ENCODE measurements at places on chromosomes 12 and 14.

GRCh38 chr14:68634874-68635595 is 157.8 kb downstream of the ZFP36L1 start:
- DNase-seq: no peak

DNA sequence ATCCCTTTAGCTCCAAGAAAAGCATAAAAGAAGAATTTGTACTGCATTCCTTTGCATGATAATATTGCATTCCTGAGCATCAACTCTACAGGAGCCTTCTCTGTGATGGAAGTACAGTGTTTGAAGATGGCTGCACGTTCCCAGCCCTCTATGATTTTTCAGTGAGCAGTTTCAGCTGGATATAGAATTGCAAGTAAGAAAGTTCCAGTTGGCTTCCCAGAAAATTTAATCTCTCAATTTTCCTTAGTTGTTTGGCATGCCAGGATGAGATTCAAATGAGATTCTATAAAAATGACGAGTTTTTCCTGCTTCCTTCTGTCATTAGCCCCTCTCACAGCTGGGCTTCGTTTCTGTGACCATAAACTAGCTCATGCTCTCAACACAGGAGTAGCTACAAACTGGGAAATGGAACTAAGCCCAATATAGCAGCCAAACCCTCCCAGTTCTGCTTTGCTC is 109.9 kb downstream of the TTC8 start:
- no peak for DNase-seq

- no peak for DNase-seq
These were observed 1011.8 kb downstream of the TMEM121 start for GRCh38 chr14:106538201-106538600.

DNA sequence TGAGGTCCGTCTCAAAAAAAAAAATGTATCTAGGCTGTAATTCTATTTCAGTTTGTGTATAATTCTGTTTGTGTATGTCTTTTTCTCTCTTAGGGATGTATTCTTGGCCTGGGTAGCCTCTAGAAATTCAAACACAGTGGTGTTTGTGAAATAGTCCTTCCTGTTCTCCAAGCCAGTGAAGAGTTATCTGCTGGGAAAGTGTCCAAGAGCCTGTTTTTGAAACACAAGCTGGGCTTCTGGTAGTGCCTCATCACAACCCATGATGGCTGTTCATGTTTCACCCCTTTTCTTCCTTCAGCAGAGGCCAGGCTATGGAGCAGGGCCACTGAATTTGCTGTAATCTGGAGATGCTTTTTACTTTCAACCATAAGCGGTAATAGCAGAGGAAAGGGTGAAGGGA is 14.7 kb downstream of the METTL3 start:
- DNase-seq: no peak

DNA sequence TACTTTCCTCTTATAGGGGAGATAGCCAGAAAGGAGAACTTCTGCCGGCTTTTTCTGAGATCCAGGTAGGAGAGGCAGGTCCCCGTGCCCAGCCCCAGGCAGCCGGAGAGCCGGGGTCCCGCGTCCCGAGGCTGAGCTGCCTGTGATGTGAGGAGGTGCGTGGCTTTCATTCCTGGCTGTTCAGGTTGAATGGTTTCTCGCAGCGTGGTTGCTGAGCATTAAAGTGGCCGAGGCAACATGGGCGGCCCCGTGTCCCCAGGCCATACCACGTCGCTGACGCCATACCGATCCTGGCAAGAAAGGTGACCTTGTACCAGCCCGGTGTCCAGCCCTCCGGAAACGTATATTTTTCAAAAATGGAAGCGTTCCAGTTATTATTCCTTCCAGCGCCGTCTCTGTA is 116.7 kb upstream of the MYL2 start:
- DNase-seq: no peak

GRCh38 chr12:91772411-91772810 is 373.2 kb downstream of the BTG1 start:
- DNase-seq: no peak

- DNase-seq: no peak
These were observed 41.8 kb upstream of the AEBP2 start for GRCh38 chr12:19397534-19397933.

GRCh38 chr14:54189748-54190354 is 207.0 kb upstream of the CDKN3 start:
- DNase-seq: no peak

DNA sequence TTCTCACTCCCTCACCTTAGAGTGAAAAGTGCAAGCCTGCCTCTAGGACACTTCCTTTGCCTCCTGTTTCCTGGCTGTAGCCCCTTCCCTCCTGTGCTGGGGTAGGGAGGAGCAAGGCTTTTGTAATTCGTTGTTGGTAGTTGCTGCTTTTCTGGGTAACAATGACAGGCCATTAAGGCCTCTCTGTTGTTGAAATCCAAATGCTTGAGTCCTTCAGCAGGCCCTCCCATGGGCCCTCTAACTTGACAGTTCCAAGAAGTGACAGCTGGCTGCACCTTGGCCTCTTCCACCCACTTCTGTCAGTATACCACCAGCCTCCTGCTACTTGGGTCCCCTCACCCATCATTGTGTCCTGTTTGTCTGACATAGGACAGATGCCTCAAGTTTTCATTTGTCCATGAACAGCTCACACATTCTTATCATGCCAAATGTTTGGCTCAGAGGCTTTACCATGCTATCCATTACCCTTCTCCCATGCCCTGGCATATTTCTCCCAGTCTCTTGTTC is 103.7 kb upstream of the PDE3A start:
- no peak for DNase-seq

- no peak for DNase-seq
These were observed 72.8 kb downstream of the SLCO1B3 start for GRCh38 chr12:20883288-20883687.

DNA sequence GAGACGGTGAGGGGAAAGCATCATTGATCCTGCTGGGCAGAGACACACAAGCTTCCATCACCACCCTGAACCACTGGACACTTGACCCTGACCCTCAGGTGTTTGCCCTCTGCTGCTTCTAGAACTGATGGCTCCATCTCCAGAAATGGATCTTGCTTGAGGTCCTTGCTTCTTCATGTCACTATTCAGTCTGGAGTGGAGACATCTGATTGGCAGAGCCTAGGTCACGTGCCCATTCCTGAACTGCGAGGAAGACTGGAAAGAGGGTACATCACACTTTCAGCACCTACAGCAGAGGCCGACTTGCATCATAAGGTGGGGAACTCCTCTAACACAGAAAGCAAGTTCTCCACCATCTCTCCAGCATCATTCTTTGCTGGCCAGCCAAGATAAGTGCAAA is 106.7 kb upstream of the COCH start:
- no peak for DNase-seq

DNA sequence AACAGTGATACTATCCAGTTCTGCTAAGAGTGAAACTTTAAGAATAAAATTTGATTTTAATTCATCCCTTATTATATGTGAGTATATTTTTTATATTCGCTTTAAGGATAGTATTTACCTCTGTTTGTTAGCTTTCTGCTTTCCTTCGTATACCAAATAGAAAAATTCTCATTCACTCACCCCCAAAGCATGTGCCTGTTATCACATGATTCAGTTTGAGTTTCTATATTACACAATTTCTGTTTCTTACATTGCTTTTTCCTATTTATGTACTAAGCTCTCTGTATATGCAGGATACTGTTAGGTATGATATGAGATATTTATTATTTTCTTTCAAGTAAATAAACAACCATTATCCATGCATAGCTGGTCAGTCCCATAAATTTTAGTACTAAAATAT is 275.2 kb downstream of the FBXL14 start:
- no peak for DNase-seq

- DNase-seq: peak; percentile 29
These were observed 5.7 kb upstream of the SLC35F4 start for GRCh38 chr14:57871459-57872080.

- DNase-seq: no peak
These were observed 38.1 kb downstream of the P2RX7 start for GRCh38 chr12:121170611-121171260.

GRCh38 chr12:101414533-101415119 is 7.1 kb upstream of the ARL1 start:
- DNase-seq: peak; percentile 52

GRCh38 chr12:88625356-88625755 is 45.1 kb upstream of the KITLG start:
- no peak for DNase-seq

DNA sequence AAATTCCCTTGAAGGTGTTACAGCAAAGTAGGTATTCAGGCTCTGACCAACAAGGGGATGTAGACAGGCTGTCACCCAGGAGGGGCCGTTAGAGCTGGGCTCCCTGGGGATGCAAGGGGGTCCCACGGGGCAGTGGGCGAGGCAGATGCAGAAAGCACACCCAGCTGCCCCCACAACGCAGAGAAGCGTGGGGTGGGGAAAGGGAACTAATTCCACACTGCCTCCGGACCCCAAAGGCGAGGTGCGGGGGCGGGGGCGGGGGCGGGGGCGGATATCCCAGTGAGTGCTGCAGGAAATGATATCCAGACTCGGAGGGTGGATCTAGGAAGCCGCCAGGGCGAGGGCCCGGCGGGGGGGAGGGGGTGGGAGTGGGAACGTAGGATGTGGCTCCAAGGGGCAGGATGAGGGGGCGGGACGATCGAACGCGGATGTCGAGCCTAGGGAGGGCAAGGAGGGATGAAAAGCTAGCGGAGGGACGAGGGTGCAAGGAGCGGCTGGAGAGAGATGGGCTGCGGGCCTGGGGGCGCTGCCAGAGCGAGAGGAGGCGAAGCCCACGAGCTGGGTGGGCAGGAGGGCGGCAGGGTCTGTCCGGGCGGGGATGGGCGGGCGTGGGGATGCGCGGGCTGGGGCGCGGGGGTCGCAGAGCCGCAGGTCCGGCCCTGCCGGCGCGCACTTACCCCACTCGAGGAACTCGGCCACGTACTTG is 874 bp downstream of the CDC42BPB start:
- peak; percentile 45 for DNase-seq

DNA sequence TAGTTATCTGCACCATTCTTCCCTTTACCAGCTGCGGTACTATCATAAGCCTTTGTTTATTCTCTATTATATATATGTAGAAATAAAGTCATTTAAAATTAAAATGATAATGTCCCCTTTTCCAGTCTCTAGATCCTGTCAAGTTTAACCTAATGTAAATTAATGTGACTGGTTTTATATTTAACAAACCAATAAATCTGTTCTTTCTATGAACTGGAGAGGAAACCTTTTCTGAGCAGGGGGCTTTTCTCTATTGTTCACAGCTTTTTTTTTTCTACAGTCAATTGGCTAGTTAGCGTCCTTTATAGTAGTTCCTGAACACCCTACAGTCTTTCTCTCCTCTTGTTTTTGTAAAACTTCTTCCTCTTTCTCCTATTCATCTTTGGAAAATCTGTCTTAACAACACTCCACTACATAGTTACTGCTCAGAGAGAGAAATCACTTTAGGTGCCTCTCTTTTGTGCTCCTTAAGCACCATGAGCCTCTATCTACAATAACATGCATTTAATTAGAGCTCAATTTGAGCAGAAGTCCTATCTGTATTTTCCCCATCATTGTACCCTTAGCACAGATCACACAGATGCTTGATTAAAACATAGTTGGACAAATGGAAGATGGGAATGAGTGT is 332.6 kb upstream of the SYT1 start:
- no peak for DNase-seq

DNA sequence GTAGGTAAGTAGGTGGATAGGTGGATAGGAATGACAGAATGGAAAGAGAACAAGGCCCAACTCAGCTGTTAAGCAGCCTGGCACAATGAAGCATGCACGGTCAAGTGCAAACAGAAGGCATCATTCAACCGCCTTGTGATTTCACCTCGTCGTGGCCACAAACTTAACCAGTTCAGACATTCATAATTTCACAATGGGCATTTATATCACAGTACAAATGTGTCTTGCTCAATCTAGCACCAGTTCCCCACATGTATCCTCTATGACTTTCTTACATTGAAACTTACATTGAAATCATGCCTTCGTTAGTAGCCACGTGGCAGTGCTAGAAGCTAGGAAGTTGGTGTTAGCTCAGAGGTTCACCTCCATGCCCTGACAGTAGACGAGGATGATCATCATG is 207.5 kb downstream of the ETV6 start:
- DNase-seq: no peak

- peak; percentile 100 for DNase-seq
These were observed at the start of gene ACIN1 for GRCh38 chr14:23094666-23095195. ACIN1 (minus strand) TSS chr14:23095136; CDS start chr14:23095112, 24 bp downstream.

GRCh38 chr12:57795354-57795753 is 12.8 kb downstream of the TSFM start:
- DNase-seq: no peak

GRCh38 chr14:67192366-67192765 is 3.1 kb downstream of the GARIN2 start:
- DNase-seq: no peak

DNA sequence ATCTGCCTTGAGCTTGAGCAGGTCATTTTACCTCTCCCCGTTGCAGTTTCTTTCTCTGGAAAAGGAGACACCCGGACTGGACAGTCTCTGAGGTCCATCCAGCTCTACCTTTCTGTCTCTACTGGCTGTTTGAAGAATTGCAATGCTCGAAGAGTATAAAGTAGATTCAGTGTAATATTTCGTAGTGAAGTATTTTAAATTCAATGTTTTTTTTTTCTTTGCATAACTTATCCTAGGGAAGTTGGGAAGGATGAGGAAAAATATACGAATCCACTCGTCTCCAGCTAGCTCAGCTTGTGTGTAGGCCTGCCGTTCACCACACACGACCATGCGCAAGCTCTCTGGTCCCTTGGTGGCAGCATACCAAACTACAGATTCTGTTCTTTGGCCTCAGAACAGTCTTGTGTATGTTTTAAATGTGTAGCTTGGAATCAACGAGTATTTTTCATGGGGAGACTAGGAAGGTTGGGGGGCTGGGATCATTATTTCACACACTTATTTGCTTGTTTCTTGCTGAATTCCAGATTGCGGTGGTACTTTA is 307.9 kb downstream of the CACNA1C start:
- no peak for DNase-seq

DNA sequence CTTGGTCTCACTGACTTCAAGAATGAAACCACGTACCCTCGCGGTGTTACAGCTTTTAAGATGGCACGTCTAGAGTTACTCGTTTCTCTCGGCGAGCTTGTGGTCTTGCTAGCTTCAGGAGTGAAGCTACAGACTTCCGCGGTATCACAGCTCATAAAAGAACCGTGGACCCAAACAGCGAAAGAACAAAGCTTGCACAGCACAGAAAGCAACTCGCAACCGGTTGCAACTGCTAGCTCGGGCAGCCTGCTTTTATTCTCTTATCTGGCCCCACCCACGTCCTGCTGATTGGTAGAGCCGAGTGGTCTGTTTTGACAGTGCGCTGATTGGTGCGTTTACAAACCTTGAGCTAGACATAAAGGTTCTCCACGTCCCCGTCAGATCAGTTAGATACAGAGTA is 4.2 kb upstream of the CLEC4C start:
- no peak for DNase-seq

GRCh38 chr14:92906823-92907222 is 16.1 kb upstream of the CHGA start:
- no peak for DNase-seq

DNA sequence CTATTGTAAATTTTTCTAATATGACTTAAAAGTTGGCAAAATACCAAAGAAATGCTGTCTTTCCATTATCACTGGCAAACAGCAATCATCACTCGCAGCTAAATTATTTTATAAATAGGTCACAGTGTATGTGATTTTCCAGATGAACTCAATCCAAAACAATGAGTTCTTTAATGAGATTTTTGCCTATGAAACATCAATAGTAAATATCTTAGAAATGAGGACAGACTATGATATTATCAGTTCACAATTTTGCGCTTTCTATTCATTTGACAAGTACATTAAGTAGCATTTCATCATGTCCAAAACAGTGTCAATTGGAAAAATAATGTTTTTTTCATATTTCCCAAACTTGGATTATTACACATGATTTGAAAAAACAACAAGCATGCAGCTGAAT is 65.7 kb downstream of the PIK3C2G start:
- DNase-seq: no peak

- no peak for DNase-seq
These were observed 11.0 kb downstream of the KRT7 start for GRCh38 chr12:52243856-52244614.
